Stimulated activated naive CD8-positive, alpha-beta T cell treated with anti-CD3 and anti-CD28 coated beads, Interleukin-15, amount 100 ng/mL, for 72 hours (primary cell): ENCODE measurements at places on chromosomes 16 and 17.

GRCh38 chr17:40122999-40123810 lies 1.4 kb downstream of the MSL1 start:
- peak; percentile 49 for DNase-seq

DNA sequence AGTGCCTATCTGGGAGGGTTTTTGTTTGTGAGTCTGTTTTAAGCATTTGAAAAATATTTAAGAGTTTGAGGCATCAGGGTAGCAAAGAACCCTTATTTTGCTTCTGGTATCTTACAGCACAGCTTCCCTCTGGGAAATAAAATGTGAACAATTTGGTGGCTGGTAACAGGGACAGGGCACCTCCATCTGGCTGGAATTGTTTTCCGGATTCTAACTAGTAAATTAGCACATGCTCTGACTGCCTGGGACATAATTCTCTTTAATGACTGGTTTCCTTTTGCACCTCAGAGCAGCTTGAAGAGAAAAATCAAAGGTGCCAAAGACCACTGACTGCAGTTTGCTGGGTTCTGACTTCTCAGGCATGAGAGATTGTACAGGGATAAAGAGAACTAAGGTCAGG lies 469.1 kb downstream of the GRIN2A start:
- no peak for DNase-seq

DNA sequence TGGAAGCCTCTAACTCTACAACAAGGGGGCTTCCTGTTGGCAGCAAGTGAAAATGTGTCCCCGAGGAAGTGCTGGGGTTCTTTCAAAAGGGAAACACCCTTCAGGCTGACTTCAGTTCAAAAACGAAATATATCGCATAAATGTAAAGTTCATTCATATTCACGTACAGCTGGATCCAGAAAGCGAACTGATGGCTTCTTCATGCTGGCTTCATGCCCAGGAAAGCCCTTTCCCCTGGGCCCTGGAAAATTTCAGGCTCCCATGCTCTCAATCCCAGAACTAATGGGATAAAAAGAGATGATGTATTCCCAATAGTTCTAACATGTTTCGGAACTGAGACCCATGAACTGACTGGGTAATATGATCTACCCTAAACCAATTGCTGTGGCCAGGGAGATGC lies 104.7 kb upstream of the CDH13 start:
- DNase-seq: no peak

DNA sequence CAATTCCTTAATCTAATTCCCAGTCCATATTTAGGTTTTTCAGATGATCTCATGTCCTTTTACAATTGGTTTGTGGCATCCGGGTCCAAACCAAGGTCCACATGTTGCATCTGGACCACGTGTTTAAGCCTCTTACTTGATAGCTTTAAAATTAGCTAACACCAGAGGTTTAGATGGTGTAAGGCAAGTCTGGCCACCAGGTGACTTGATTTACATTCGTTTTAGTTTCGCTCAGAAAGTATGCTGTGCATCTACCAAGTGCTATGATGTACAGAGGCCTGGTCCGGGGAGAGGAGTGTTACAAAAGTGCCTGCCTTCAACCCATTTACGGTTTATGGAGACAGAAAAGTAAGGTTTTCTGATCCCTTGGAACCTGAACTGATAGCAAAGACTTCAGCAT lies 878 bp upstream of the DNAJA2 start:
- peak; percentile 24 for DNase-seq

GRCh38 chr17:60077672-60078519 lies 825 bp downstream of the HEATR6 start:
- no peak for DNase-seq

- DNase-seq: no peak
Observed at GRCh38 chr17:2777242-2777867, 18.9 kb upstream of the RAP1GAP2 start.

- no peak for DNase-seq
Observed at GRCh38 chr16:18800293-18800692, 1.1 kb downstream of the ARL6IP1 start.

DNA sequence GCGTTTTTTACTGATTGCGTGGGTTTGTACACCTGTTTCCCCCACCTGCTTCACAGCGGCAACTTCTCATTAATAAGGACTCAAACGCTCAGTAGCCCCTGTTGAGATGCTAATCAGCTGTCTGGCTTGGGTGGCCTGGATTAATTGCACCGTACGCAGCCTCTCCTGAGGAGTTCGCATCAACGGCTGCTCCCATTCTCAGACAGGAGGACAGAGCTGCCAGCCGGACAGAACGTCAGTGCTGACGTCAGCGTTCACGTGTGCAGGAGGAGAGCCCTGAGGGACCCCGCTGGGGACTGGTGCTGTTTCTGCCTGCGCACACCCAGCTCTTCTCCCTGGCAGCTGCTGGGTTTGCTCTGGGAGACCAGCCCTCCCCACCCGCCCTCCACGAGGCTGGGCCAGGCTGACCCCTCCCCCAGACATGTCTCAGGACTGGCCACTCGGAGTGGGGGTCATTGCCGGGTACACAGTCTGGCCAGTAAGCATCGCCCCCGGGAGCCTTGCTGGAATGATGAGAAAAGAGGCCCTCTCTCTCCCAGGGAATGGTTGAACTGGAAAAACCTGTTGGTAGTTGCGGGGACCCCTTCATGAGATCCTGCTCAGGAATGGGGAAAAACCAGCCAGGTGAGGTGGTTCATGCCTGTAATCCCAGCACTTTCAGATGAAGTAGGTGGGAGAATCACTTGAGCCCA lies 5.7 kb upstream of the BANP start:
- DNase-seq: peak; percentile 36

DNA sequence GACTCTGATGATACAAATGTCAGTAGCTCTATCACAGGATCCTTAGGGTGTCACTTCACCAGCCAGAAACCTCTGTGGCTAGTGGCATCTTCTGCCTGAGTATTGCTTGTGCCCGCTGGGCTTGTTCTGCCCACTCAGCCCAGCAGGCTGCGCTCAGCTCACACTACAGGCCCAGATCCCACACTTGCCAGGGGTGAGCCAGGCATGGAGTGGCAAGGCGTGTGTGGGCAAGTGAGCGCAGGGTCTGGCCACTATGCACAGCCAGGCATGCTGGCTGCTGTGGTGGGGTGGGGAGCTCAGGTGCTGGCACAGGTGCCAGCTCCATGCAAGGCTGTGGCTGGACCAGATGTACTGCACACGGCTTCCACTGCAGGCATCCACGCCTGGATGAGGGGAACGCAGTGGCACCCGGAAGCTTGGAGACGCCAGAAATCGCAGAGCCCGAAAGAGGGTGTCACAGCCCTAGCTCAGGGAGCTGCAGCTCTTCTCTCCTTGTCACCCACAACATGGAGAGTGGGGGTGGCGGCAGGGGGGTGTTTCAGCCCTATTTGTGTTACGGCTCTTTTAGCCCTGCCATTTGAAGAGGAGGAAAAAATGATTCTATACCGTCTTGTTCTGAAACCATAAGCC lies 10.2 kb downstream of the CFAP97D1 start:
- DNase-seq: no peak

- DNase-seq: no peak
Observed at GRCh38 chr16:53598511-53599275, 95.7 kb upstream of the AKTIP start.

- DNase-seq: peak; percentile 41
Observed at GRCh38 chr17:10198509-10199249, at the start of gene GAS7. Gene GAS7, minus strand, starts transcription at chr17:10198606.

- DNase-seq: no peak
Observed at GRCh38 chr17:82608816-82609215, 39.4 kb downstream of the WDR45B start.

GRCh38 chr16:29154676-29155121 lies 169.8 kb downstream of the LAT start:
- DNase-seq: no peak

- DNase-seq: no peak
Observed at GRCh38 chr17:16977932-16978331, 6.0 kb upstream of the TNFRSF13B start.

DNA sequence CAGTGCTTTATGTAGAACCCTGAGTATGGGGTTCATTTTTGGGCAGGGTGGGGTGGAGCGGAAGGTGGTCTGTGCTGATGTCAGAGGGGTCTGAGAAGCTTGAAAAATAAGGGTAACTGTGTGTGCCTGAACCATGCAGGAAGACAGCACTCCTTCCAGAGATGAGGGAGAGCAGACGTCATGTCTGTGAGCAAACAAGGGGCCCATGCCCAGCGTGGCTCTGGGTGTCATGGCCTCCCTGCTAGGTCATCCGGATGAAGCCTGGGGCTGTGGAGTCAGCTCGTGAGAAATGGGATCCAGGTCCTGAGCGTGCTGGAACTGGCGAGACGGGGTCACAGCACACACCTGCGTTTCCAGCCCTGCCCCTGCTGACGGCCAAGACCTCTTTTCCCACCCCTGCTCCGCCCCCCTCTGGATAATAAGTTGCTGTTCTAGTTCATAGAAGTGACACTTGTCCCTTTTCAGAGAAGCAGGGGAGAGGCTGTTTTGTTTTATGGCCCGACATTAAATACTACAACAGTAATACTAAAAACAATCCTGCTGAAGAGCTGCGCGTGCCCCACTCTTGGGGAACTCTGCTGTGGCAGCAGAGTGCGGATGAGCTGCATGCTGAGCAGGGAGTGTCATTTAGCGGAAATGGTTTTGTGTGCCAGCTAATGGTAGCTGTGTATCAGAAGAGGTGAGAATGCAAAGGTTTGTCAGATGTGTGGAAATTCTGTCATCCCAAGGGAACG lies 92.6 kb downstream of the RPTOR start:
- no peak for DNase-seq

DNA sequence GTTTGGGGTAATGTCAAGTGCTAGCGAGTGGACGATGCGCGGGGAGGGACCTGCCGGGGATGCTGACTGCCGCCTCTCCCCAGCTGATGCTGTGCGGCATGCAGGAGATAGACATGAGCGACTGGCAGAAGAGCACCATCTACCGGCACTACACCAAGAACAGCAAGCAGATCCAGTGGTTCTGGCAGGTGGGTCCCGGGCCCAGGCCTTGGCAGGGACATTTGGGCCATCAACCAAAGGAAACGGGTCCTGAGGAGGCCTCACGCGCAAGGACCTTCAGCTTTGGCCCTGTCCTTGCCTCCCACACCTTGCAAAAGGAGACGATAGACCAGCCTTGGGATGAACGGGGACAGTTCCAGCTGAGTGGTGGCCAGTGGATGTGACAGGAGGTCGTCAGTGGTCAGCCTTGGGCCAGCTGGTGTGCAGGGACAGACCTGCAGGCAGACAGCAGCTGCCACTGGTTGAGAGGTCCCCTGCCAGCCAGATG lies 13.6 kb upstream of the CLEC18A start:
- no peak for DNase-seq

DNA sequence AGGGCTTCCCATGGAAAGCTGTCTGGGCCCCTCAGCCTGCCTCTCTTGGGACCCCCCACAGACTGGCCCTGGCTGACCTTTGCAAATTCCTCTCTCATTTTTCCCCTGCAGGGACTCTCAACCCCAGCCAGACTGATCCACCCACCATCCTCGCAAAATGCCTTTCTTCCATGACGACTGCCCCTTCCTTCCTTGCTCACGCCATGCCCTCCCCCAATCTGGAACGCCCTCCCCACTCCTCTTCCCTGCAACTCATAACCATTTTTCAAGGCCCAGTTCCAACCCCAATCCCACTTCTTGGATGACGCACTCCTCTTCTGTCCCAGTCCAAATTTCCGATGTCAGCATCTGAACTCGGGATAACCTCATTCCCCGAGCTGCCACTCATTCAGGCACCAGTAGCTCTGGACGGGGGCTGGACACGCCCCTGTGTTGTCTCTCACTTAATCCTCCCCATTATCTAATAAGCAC lies 1.3 kb upstream of the DNAI2 start:
- no peak for DNase-seq
